Fibroblast of mammary gland (primary cell): ENCODE measurements at places on chromosomes 5 and 9.
A peak's percentile ranks its signal among the peaks of the same experiment; 100 is the strongest.

DNA sequence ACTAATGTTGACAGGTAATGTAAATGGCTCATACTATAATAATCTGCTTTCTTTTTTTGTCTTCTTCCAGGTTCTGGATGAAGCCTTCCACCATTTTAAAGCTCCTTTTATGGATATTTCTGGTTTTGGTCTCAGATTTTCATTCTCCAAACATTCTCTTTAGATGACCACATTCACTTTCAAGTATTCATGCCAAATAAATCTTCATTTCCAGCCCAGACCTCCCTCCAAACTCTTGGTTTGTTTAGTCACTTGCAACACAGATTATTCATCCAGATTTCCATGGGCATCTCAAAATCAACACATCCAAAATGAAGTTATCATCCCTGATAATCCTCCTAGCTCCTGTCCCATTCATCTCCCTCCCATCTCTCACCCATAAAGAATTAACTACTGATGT, 40.3 kb upstream of the SVEP1 start:
- peak; percentile 72 for DNase-seq

GRCh38 chr9:113580041-113580953, 116.8 kb downstream of the RGS3 start:
- peak; percentile 85 for DNase-seq

- peak; percentile 65 for DNase-seq
Measured at GRCh38 chr9:105608721-105609598, 51.0 kb downstream of the FKTN start.

DNA sequence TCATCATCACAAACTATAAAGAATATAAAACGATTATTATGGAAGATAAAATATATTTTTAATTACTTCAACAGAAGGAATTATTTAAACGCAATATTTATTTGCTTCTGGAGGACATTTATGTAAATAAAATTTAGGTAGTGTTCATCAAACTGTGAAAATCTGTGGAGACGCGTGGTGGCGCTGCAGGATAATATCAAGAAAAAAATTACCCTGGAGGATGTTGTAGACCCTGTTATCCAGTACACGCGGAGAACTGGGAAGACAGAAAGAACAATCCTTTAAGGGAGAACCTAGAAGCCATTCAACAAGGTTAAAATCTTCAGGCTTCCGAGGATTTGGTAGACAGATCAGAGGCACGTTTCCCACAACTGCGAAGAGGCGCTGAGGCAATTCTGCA, at the start of gene PCDHB12:
TSS of gene PCDHB12 (plus strand) at position 242 of the 400 bp plus-strand sequence. CDS start 189 bp downstream, outside the sequence.
- no peak for DNase-seq

DNA sequence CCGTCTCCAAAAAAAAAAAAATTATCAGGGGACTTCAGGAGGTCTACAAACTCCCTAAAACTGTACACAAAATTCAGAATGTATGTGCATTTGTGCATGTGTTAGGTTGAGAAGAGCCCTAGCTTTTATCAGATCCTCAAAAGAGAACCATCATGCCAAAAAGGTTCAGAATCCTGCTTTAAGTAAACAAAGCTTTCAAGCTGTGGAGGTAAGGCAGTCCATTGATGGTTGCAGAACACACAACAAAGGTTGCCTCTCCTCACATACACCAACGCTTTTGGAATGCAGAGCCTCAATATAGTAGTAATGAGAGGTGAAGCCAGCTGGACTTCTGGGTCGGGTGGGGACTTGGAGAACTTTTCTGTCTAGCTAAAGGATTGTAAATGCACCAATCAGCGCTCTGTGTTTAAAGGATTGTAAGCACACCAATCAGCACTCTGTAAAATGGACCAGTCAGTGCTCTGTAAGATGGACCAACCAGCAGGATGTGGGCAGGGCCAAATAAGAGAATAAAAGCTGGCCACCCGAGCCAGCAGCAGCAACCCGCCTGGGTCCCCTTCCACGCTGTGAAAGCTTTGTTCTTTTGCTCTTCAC, 57.9 kb upstream of the RNF38 start:
- DNase-seq: no peak

DNA sequence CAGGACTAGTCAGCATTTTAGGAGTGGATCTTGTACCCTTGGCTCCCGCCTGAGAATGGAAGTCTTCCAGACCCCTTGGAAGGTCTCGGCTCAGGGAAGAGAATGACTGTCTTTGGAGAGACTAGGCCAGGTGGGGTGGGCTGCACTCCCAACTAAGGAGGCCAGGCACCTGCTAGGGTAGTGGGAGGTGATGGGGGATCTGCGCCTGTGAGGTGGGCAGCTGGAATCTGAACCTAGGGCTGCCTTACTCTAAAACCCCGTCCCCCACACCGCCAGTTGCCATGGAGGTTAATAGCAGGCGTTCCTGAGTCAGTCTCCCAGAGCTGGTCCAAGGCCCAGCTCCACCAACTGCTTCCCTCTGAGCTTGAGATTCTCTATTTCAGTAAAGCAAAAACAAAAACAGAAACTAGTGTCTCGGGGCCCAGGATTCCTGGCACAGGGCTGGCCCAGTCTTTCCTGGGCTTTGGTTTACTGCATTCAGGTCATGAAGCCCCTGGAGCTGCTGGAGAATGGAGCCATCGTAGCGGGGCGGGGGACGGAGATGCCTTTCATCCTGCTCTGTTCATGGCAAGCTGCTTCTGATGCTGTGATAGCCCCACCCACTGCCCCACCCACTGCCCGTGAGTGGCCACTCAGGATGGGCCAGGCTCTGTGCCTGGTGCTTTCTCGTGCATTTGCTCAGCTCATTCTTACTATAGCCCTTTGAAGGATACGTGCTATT, 57.5 kb downstream of the DAB2IP start:
- peak; percentile 13 for DNase-seq

DNA sequence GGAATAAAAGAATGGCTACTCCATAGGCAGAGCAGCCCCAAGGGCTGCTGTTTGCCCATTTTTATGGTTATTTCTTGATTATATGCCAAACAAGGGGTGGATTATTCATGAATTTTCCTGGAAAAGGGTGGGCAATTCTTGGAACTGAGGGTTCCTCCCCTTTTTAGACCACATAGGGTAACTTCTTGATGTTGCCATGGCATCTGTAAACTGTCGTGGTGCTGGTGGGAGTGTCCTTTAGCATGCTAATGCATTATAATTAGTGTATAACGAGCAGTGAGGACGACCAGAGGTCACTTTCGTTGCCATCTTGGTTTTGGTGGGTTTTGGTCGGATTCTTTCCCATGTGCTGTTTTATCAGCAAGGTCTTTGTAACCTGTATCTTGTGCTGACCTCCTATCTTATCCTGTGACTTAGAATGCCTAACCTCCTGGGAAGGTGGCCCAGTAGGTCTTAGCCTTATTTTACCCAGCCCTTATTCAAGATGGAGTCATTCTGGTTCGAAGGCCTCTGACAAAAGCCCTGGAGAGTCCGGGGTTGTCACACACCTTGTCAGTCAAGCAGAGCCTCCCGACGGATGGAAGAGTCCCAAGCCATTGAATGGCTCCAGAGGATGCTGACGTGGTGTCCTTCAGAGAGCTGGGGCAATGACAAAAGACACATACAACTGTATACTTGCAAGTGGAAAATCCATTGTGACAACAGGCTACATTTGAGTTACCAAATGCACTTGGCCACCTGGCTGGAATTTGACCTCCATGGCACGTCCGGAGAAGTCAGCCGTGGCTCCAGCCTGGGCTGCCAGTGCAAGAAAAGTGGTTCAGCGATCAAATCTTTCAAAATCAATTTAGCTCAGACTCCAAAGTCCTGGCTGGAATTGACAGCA, 67.1 kb upstream of the CLINT1 start:
- no peak for DNase-seq

DNA sequence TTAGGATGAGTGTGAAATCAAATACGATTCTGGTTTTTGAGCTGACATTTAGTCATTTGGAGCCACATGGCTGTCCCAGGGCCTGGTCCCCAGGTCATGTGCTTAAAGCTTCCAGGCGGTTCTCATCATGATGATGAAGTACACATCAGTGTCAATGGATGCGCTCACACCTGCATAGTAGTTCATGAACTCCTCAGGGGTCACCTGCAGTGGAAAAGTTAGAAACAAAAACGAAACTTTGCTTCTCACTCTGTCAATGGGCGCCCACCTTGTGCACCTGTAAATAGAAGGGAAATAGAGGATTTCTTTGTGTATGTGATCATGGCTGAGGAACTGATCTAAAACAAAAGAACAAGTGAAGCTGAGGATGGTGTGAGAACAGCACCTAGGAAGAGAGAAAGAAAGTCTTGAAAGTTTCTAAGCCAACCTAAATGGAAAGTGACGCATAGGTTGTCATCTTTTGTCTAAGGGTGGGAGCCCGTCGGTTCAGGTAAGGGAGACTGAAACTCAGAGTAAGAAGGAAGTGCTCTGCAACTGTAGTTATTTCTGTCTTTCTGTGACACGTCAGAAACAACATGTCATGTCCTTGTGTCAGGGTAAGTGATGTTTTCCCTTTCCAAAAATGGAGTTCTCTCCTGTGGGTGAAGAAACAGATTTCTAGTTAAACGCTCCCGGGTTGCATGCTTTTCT, 33.8 kb downstream of the CAPSL start:
- DNase-seq: no peak

- DNase-seq: peak; percentile 43
Measured at GRCh38 chr9:101977614-101978210, 239.3 kb upstream of the GRIN3A start.

DNA sequence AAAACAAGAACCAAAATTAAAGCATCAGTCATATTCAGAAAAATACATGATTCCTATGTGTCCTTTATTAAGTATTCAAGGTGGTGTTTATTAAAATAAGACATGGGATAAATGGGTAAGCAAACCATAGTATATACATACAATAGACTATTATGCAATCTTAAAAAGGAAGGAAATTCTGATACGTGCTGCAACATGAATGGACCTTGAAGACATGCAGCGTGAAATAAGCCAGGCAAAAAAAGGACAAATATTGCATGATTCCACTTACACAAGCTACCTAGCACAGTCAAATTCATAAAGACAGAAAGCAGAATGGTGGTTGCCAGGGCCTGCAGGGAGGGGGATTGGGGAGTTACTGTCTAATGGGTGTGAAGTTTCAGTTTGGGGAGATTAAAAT, 127.7 kb downstream of the DMAC1 start:
- no peak for DNase-seq

DNA sequence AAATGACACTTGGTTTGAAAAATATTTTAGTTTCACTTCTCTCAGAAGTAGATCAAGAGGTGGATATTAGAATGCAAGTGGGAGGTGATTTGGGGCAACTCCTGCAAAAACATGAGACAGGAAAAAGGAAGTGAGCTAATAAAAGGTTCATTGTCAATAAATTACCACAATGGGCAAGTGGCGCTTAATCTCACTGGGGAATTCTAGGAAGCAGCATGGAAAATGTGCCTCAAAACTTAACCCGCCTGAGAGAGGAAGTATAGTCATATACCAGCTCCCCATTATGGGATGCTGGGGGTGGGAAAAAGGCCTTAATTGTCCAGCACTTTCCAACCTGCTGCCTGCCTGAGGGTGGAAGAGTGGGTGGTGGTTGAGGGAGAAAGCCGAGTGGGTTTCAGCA, 204.1 kb downstream of the ELAVL2 start:
- no peak for DNase-seq

GRCh38 chr5:27021471-27021870, 16.9 kb downstream of the CDH9 start:
- DNase-seq: no peak

DNA sequence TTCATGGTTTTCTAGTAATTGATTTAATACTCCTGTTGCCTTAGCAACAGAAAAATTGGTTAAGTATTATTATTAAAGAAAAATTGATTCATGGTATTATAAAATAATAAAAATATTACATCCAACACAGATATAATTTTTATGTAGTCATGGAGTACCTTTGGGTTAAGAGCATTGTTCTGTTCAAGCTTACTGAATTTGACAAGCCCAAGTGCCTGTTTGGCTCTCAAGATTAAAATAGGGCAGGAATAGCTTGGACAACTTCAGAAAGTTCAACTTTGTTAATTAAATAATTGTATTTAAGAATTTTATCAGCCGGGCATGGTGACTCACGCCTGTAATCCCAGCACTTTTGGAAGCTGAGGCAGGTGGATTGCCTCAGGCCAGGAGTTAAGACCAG, 82.0 kb downstream of the NIPBL start:
- no peak for DNase-seq

DNA sequence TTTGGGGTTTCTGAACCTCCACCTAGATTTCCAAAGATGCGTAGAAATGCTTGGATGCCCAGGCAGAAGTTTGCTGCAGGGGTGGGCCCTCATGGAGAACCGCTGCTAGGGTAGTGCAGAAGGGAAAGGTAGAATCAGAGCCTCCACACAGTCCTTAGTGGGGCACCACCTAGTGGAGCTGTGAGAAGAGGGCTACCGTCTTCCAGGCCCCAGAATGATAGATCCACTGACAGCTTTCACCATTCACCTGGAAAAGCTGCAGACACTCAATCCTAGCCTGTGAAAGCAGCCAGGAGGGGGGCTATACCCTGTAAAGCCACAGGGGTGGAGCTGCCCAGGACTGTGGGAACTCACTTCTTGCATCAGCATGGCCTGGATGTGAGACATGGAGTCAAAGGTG, 13.3 kb upstream of the HSDL2 start:
- DNase-seq: no peak

DNA sequence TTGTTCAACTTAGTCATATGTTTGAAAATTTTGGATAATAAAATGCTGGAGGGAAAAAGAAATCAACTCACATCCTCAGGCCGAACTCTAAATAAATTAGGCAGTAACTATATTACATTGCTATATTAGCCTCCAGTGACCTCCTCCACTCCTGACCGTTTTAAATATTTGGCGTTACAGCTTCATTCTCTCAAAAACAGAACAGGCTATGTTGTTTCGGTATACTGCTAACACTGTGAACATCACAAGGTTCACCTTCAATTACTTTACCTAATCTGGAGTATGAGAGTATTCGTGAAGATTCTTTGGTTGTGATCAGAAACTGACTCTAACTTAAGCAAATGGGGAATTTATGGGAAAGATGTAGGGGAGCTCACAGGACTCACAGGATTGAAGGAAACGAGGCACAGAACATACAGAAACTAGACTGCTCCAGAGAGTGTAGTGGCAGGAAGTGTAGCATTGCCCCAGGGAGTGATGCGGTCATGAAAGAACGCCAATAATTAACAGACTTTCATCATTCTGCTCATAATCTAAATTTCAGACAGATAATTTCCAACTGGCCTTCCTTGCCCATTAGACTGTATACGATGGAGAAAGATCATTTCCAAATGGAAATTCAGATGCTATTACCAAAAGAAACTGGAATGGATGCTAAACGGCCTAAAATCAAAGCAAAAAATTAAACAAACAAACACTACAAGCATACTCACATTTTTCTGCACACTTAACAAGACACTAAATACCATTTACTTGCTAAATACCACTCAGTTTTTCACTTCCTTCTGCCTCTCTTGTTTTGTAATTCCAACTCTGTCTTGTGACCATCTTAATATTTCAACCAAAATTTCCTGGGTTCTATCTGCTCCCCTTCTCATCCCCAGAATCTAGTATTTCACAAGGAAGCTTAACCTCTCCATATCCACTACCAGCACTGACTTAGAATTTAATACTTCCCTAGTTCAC, 110.1 kb upstream of the LPAR1 start:
- DNase-seq: peak; percentile 13

- peak; percentile 78 for DNase-seq
Measured at GRCh38 chr5:143606043-143606752, 202.7 kb upstream of the NR3C1 start.

DNA sequence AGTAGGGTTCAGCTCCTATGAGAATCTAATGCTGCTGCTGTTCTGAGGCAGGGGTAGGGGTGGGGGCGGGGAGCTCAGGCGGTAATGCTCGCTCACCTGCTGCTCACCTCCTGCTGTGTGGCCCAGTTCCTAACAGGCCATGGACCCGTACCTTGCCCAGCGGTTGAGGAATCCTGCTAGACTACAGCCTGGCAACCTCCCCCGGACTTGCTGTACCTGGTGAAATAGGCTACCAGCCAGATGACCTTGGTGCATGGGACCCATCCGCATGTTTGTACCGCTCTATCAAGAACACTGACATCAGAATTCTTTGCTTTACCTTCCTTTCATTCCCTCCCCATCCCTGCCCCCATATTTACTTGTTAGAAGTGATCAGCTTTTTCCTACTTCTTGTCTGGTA, 15.3 kb downstream of the IL31RA start:
- no peak for DNase-seq
